Upper lobe of left lung (tissue), 6 donors: ENCODE measurements at places on chromosomes 2 and 18. TPM values are rescaled to one million over a fixed set of nuclear protein-coding genes. Genes with fewer than 3 reads are reported as not detected.
A peak's percentile ranks its signal among the peaks of the same experiment; 100 is the strongest.

The SERPINB10 gene
- 0.11 TPM for total RNA-seq

DNA sequence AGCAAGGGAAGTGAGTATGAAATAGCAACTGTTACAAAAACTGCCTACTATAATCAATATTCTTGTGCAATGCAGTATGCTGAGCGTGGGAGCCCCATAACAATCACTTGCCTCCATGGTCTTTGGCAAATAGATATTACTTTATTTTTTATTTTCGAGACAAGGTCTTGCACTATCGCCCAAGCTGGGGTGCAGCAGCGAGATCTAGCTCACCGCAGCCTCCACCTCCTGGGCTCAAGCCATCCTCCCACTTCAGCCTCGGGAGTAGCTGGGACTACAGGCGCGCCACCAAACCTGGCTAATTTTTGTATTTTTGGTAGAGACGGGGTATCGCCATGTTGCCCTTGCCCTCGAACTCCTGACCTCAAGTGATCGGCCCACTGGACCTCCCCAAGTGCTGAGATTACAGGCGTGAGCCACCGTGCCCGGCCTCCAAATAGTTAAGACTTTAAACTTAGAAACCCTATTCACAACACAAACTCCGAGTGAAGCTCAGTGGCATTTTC lies 1.2 kb upstream of the CCNT2 start:
- peak; percentile 16 for DNase-seq
- H3K27ac ChIP-seq: peak overlapping the region; percentile 98
- no peaks in the 10 kb centered on the region for H3K27me3 ChIP-seq
- H3K4me3 ChIP-seq: peak overlapping the region; percentile 61
- no peaks in the 10 kb centered on the region for H3K36me3 ChIP-seq

The CPO gene
- not detected for total RNA-seq

The C2orf78 gene
- not detected for total RNA-seq

The CHRND gene
- not detected for total RNA-seq

The TUBA3E gene
- total RNA-seq: not detected

GRCh38 chr2:203808046-203808750 lies 59.4 kb upstream of the CTLA4 start:
- H3K36me3 ChIP-seq: no peaks in the 10 kb centered on the region
- no peak overlapping the region for H3K27ac ChIP-seq
- H3K27me3 ChIP-seq: no peaks in the 10 kb centered on the region
- peaks cover 30% of the 10 kb centered on the region for H3K4me1 ChIP-seq
- no peak overlapping the region for H3K4me3 ChIP-seq

DNA sequence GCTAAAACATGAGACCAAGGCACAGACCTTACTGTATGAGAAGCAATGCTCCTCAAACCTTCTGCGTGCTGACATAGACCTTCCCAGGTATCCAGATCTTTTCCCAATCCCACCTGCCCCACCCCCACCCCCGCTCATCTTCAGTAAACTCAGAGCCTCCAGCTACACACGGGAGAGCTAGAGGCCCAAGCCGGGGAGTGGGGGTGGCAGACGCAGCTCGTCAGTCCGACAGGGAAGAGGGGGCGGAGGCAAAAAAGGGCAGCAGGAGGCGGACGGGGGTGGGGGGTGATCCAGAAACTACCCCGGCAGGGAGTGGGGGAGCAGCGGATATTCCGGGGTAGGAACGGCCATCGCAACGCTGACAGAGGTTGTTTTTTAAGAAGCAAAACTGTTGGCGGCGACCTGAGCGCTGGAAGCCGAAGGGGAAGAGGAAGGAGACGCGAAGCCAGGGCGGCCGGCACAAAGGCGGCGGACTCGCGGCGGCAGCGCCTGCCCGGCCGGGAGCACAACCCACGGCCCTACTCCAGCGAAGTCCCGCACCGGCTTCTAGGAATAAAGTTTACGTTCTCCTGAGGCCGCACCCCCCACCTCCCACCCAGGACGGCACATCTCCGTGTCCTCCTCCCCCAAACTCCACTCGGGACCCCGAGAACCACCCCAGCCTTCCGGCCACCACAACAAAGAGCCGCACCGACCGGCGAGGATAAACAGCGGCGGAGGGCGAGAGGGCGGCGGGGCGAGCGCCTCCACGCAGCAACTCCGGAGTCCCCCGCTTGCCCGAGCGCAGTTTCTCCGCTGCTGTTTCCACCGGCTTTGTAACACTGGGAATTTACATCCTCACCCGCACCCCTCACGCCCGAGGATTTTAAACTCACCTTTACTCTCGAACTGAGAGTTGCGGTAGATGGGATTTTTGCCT lies 722 bp downstream of the BAZ2B start:
- H3K4me1 ChIP-seq: peaks cover 20% of the 10 kb centered on the region
- DNase-seq: peak; percentile 91
- H3K27ac ChIP-seq: peak overlapping the region; percentile 98
- H3K27me3 ChIP-seq: no peaks in the 10 kb centered on the region
- no peaks in the 10 kb centered on the region for H3K36me3 ChIP-seq
- H3K4me3 ChIP-seq: peak overlapping the region; percentile 75

The ICOS gene
- total RNA-seq: 1.4 TPM

DNA sequence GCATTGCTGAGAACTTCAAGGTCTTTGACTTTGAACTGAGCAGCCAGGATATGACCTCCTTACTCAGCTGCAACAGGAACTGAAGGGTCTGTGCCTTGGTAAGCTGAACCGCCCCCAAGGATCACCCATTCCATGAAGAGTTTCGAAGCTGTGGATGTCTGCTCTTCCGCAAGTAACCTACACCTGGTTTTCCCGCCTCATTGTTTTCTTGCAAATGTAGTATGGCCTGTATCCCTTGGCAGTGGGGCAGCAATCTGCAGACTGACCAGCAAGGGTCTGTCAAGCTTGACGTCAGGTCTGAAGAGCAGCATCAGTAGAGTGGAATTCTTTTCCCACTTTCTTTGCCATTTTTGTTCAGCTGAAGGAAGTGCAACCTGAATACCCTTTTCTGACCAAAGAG lies 62.6 kb upstream of the RAB12 start:
- H3K27me3 ChIP-seq: no peaks in the 10 kb centered on the region
- no peaks in the 10 kb centered on the region for H3K4me1 ChIP-seq
- H3K4me3 ChIP-seq: no peak overlapping the region
- DNase-seq: no peak
- H3K36me3 ChIP-seq: no peaks in the 10 kb centered on the region

DNA sequence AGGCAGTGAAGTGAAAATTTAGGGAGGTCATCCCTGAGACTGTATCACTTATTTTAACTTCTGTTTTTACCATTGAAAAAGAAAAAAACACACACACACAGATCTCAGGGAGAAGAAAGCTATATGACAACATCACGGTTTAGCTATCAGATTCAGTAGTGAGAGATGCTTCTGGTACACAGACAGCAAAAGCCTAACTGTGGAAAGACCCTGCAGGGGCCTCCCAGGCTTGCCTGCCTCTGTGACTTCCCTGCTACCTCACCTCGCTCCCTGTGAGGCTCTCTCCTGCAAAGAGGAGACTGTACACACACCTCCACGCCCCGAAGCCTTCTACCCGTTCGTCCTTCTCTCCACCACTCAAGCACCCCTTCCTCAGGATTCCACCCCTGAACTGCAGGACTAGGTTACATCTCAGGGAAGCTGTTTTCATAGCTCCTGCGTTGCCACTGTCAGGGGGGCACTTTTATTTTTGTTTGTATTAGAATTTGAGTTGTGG lies 86.3 kb downstream of the EPB41L3 start:
- H3K36me3 ChIP-seq: no peaks in the 10 kb centered on the region
- H3K4me3 ChIP-seq: no peak overlapping the region
- H3K27ac ChIP-seq: no peak overlapping the region

The RAB27B gene
- 4.2 TPM for total RNA-seq

DNA sequence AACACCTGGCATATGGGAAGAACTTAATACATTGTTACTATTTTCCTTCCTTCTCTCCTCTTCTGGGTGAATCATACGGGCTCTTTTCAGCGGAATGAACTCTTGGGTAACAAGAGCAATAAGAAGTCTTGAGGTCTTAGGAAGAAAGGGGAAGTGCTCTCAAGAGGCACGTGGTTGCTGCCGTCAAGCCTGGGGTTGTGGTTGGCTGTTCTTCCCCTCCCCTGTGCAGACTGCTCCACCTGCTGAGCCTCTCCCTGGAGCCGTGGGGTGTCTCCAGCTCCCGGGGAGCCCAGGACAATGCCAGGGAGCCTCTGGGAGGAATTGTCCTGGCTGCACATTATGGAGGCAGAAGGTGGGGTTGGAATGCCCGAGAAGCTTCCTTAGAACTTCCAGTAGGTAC lies 19.4 kb downstream of the TOGARAM2 start:
- H3K4me1 ChIP-seq: peaks cover 14% of the 10 kb centered on the region
- H3K36me3 ChIP-seq: no peaks in the 10 kb centered on the region
- peak overlapping the region; percentile 53 for H3K27ac ChIP-seq

- H3K4me3 ChIP-seq: peak within 1 kb of the TSS; percentile 39
- no peaks in the 10 kb centered on the region for H3K36me3 ChIP-seq
- H3K4me1 ChIP-seq: no peaks in the 10 kb centered on the region
These were observed at the start of gene DAW1 for GRCh38 chr2:227871375-227871791. DAW1 (plus strand) TSS chr2:227871631; CDS start chr2:227871690, 59 bp downstream.

The CHST10 gene
- total RNA-seq: 9.3 TPM

- no peak for DNase-seq
- no peaks in the 10 kb centered on the region for H3K36me3 ChIP-seq
- H3K27ac ChIP-seq: peak overlapping the region; percentile 54
- H3K4me3 ChIP-seq: no peak overlapping the region
These were observed 25.7 kb downstream of the SCN7A start for GRCh38 chr2:166468124-166469024.

DNA sequence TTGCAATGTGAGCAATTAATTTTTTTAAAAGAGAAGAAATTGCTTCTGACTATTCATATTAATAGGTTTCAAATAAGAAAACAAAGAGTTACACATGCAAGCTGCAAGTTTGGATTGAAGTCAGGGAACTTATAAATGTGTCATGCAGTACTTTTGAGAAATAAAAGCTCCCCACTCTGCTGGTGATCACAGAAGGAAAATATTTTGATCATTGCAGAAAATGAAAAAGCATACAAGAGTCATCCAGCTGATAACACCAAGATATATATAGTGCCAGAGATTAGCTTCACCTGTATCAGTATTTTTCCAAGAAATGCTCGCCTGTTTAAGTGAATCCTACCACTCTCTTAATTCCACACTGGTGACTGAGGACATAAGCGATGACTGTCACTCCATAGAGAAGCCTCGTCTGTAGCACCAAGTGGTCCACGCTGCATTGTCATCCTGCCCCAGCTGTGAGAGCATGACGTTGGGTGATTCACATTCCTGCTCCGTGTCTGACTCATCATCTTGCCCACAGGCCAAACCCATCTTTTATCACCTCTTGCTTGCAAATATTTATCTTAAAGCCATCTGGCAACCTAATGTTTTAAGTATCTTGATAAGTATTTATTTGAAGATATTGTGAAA lies 178.0 kb downstream of the ASXL3 start:
- H3K27me3 ChIP-seq: no peaks in the 10 kb centered on the region
- H3K27ac ChIP-seq: no peak overlapping the region
- H3K4me1 ChIP-seq: no peaks in the 10 kb centered on the region
- DNase-seq: no peak
- no peaks in the 10 kb centered on the region for H3K36me3 ChIP-seq

- DNase-seq: no peak
- no peaks in the 10 kb centered on the region for H3K4me1 ChIP-seq
- H3K27me3 ChIP-seq: no peaks in the 10 kb centered on the region
- no peaks in the 10 kb centered on the region for H3K36me3 ChIP-seq
These were observed 158.4 kb downstream of the NDUFA10 start for GRCh38 chr2:239866778-239867177.

DNA sequence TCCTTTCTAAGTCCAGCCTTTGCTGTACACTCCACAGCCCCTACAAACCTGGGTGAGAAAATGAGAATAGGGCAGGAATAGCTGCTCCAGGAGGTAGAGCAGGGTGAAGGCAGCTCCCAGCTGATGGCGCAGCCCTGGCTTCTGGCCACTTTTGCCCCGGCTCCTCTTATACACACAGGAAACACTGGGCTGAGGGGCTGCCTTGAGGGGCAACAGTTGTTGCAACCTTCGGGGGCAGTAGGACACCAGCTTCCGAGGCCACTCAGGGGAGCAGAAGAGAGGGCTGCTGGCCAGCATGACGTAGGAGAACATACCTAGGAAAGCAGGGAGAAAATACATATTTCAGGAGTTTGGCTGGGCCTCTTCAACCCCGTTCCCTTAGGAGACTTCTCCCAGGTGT lies 8.1 kb downstream of the GGCX start:
- no peak overlapping the region for H3K4me3 ChIP-seq
- H3K36me3 ChIP-seq: peaks cover 98% of the 10 kb centered on the region
- H3K27me3 ChIP-seq: no peaks in the 10 kb centered on the region
- no peak overlapping the region for H3K27ac ChIP-seq
- DNase-seq: no peak

- DNase-seq: no peak
- H3K27me3 ChIP-seq: no peaks in the 10 kb centered on the region
- H3K4me3 ChIP-seq: no peak overlapping the region
- H3K27ac ChIP-seq: no peak overlapping the region
These were observed 556.4 kb downstream of the ERBB4 start for GRCh38 chr2:211982162-211982561.

DNA sequence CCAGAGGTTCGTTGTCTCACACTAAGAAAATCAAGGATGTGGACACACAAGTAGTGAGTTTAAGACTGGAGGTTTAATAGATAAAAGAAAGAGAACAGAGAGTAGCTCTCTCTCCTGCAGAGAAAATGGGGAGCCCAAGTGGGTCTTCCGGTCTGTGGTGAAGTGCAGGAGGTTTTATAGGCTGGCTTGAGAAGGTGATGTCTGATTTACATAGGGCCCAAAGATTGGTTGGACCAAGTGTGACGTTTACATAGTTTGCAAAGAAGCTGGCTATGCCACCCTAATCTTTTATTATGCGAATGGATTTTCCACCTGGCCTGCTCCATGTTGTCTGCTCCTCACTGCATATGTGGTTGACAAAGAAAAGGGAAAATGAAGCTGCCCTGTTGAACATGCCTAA lies 430.4 kb upstream of the TRIB2 start:
- no peaks in the 10 kb centered on the region for H3K4me1 ChIP-seq
- no peaks in the 10 kb centered on the region for H3K27me3 ChIP-seq
- no peaks in the 10 kb centered on the region for H3K36me3 ChIP-seq
- no peak overlapping the region for H3K27ac ChIP-seq
- H3K4me3 ChIP-seq: no peak overlapping the region

- peaks cover 5% of the 10 kb centered on the region for H3K4me1 ChIP-seq
- no peak overlapping the region for H3K4me3 ChIP-seq
- H3K36me3 ChIP-seq: no peaks in the 10 kb centered on the region
- DNase-seq: no peak
- H3K27me3 ChIP-seq: no peaks in the 10 kb centered on the region
These were observed 3.4 kb upstream of the SPATS2L start for GRCh38 chr2:200302940-200303727.

DNA sequence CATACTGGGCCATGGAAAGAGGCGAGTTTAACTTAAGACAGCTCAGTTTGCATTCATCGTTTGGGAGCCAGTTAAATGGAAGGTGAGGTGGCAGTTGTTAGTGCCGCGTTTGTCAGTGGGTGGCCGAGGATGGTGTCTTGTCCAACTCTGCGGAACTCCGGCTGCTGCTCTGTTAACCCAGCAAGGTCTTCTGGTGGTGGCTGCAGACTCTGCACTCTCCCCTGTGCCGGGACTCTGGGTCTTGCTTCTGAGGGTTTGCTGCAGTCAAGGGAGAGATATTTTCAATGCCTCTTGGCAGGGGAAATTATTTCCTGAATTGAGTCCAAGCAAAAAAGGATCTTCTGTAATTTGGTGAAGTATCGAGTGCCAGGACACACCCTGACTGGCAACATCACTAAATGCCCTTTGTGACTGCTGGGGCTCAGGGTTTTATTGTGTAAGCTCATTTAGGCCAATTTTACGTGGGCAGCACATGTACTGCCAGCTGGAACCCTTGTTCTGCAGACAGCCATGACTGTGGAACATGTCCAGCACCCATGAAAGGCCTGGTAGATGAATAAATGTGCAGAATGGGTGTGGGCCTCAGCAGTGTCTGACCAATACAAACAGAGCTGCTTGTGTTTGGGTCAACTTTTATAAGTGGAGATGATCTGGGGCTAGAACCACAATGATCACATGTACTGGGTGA lies 58.1 kb downstream of the IL1R2 start:
- peak overlapping the region; percentile 58 for H3K27ac ChIP-seq
- DNase-seq: no peak
- H3K4me3 ChIP-seq: no peak overlapping the region
- H3K36me3 ChIP-seq: no peaks in the 10 kb centered on the region
- H3K27me3 ChIP-seq: no peaks in the 10 kb centered on the region
